ENCODE measurements at places on chromosomes 4 and X. TPM values are rescaled to one million over a fixed set of nuclear protein-coding genes. Genes with fewer than 3 reads are reported as not detected.

DNA sequence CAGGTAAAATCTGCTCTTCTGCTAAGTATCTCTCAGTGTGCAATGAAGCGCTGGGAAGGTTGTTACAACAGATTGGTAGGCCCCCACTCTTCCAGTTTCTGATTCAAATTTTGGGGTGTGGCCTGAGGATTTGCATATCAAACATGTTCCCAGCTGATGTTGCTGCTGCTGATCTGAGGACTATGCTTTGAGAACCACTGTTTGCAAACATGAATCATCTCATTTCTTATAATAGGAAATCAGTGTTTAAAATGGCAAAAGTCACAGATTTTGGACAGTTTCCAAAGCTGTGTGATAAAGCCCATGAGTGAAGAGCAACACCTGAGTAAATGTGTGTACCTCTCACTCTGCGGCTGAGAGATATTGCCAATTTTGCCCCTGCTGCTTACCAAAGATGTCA lies 36.2 kb upstream of the NDNF start:
- no peak for DNase-seq

DNA sequence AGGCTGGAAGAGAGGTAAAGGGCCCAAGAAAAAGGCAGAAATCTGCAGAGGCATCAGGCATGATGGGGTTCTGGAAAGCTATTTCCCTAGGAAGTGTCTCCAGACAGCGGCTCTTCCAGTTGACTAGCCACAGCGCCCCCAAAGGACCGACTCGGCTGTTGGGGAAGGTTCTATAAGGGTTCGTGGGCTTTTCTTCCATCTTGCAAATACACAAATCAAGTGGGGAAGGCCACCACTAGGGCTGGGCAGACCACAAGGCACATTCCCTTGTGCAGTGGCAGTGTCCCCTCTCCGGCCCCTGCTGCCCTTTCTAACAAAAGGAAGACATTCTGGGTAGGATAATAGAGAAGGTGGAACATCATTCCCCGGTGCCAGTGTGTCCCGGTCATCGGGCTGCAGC lies 18.2 kb downstream of the BCOR start:
- DNase-seq = no peak

Gene ADRA2C
- 19.5 TPM for total RNA-seq

GRCh38 chr4:142262956-142263355 lies 583.1 kb downstream of the INPP4B start:
- no peak for DNase-seq

GRCh38 chr4:57051524-57051923 lies 58.7 kb downstream of the IGFBP7 start:
- no peak for DNase-seq

DNA sequence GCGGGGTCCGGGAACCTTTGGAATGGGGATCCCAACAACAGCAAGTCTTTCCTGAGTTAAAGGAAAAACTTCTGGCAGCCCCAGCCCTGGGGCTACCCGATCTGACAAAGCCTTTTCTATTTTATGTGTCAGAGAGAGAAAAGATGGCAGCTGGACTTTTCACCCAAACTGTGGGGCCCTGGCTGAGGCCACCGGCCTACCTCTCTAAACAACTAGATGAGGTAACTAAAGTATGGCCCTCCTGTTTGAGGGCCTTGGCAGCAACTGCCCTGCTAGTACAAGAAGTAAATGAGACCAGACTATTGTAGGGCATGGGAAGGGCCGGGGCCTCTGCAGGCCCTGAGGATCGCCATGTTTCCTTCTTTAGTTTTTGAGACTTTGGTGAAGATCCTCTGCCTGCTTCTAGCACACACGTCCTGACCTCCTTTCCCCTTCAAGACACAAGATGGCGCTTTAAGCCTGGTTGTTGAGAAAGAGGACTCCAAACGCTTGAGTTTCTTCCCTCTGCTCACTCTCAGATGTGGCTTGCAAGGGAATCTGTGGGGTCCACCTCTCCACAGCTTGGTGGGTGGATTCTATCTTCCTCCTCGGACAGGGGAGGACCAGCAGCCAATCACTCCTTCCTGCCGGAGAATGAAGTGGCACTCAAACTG lies 18.5 kb upstream of the DRD5 start:
- DNase-seq = no peak

DNA sequence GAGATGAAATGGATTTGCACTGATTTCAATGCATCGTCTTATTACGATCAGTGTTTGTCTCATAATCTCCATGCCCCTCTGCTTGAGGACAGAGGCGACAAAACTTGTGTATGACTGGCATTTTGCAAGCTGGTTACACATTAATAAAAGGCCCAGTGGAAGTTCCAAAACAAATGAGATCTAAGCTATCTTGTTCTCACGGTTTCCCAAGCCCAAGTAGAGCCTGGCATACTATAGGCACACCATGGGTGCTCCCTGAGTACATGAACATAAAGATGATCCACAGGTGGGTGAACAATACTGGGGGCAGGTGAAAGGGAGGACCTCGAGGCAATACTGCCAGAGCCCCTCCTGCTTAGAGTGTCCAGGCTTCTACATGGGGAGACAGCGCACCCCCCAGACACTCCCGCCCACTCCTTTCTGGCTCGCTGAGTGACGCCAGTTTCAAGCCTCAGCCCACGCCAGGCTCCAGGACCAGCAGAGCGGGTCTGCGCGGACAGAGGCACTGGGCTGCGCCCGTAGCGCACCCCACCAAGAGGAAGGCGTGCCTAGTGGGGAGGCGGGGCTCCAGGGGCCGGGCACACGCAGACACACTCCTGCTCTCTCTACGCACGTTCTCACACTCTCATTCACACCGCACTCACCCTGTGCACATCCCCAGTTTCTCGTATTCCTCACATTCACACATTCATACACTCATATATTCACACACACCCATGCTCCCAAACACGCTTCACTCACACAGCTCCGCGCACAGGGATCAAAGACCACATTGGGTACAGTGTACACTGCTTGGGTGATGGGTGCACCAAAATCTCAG lies 8.9 kb upstream of the GSX2 start:
- DNase-seq = no peak

DNA sequence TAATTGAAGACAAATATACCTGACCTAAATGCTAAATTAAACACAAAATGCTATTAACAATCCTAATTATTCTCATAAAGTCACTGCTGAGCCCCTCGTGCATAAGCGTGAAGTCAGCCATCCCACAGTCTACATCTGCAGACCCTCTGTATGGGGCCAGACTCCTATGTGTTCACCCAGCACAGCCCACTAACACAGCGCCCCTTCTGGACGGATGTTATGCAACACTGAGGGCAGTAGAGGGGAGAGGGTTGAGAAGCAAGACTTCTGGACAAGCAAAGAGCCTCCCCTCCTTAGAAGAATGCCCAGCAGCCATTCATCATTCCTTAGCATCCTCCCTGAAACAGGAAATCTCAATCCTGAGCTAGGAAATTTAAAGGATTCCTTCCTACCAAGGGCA lies 7.9 kb downstream of the TRPC3 start:
- no peak for DNase-seq
